ENCODE measurements at places on chromosomes 4 and X. TPM values are rescaled to one million over a fixed set of nuclear protein-coding genes. Genes with fewer than 3 reads are reported as not detected.

DNA sequence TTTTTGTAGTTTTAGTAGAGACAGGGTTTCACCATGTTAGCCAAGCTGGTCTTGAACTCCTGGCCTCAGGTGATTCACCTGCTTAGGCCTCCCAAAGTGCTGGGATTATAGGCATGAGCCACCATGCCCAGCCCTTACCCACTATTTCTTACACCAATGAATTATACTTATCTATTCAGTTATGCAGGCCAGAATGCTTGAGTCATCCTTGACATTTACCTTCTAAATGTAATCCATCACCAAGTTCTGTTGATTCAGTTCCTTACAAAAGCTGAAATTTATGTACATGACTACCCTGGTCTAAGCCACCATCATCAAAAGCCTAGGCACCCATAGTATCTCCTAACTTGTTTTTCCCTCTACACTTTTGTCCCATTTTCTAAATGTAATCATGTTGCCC lies 585.7 kb downstream of the IL15 start:
- H3K36me3 ChIP-seq, result no peaks in the 10 kb centered on the region
- no peak overlapping the region for H3K4me3 ChIP-seq
- no peaks in the 10 kb centered on the region for H3K27me3 ChIP-seq
- H3K27ac ChIP-seq, result no peak overlapping the region
- DNase-seq, result no peak

NXF2B gene
- total RNA-seq, result 0.64 TPM

GRCh38 chrX:142052238-142052637 lies 148.5 kb downstream of the MAGEC1 start:
- no peaks in the 10 kb centered on the region for H3K27me3 ChIP-seq
- H3K4me1 ChIP-seq, result no peaks in the 10 kb centered on the region
- no peak overlapping the region for H3K27ac ChIP-seq

DNA sequence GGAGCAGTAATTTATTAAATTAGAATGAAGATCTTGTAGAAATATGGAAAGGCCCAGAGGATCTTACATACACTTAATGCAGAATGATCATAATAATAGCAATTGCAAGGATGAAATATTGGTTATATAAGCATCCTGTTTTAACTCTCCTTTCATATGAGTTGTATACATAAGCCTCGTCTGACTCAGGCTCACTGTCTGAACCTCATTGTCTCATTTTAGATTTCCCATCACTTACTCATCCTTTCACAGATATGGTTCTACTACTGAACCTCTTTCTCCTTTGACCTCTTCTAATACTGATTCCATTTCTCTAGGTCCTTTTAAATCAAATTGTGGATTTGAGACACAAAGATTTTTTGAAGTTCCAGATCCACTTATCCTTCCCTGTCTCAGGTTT lies 277.3 kb upstream of the TRPC5 start:
- no peaks in the 10 kb centered on the region for H3K27me3 ChIP-seq
- H3K36me3 ChIP-seq, result no peaks in the 10 kb centered on the region
- H3K4me3 ChIP-seq, result no peak overlapping the region
- H3K4me1 ChIP-seq, result no peaks in the 10 kb centered on the region

GPR173 gene
- total RNA-seq, result 11.5 TPM

DNA sequence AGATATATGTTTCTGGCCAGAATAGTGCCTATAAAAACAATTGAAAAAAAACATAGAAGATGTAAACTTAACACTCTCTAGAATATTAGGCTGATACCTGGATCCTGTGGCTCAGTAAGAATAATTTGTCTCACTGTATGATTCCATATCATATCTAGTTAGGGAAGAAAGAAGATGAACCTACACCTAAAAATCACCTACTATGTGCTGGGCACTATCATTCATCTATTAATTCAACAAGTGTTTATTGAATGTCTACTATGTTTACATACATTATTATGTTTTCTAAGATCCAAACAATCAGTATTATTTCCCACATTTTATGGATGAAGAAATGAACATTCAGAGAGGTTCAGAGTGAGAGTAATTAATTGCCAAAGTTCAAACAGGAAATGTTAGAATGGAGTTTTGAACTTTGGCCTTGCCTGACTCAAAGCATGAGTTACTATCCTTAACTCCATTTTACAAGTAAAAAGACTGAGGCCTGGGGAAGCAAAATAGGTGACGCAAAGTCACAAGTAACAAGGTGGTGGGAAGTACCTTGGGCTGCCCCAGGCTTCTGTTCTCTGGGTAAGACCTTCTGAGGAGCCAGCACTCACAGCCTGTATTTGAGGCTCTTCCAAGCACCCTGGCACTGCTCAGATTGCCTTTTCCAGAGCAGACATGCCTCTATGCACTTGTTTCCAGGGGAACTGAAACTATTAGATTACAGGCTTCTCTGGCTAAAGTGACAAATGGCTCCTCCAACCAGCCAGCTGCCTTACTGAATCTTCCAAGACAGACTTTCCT lies 111.1 kb upstream of the ACSL4 start:
- H3K27ac ChIP-seq, result no peak overlapping the region
- peaks cover 40% of the 10 kb centered on the region for H3K4me1 ChIP-seq
- no peaks in the 10 kb centered on the region for H3K27me3 ChIP-seq

DNA sequence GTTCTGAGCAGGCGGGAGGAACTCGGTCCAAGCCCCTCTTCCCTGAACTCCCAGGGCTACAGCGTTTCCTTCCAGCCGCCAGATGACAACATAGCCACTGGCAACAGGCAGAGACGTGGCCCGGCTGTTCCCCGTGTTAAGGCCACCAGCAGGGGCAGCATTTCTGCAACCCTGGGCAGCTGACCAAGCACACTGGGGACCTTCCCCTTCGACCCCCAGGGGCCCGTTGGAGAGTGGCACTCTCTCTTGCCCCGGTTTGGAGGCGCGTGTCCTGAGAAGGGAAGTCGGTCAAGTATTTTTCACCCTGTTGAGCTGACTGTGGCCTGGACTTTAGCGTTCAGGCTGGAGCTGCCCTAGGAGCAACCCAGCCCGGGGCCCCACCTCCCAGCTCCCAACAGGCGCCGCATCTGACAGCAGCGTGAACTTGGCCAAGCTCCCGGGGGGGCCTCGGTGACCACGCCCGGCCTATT lies 37.6 kb downstream of the ZBTB49 start:
- DNase-seq, result no peak
- H3K4me1 ChIP-seq, result no peaks in the 10 kb centered on the region

- H3K27me3 ChIP-seq, result peaks cover 22% of the 10 kb centered on the region
- H3K27ac ChIP-seq, result no peak overlapping the region
- DNase-seq, result no peak
- H3K36me3 ChIP-seq, result no peaks in the 10 kb centered on the region
Measured at GRCh38 chr4:1451106-1451751, 45.0 kb upstream of the NKX1-1 start.

DNA sequence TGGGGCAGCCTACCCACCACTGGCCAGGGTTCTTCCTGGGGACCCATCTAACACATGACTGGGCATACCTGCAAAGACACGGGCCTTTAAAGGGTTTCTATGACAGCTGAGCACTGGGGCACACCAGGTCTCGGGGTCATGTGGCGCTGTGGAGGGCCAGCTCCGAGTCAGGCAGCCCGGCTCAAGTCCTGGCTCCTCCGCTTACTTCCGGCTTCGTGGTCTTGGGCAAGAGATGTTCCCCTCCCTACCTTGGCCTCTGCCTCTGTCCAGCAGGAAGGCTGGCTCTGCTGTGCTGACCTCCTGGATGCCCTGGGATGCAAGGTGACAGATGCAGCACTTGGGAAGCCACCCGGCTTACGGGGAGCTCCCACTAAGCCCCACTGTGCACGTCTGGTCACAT lies 37.6 kb downstream of the HTRA3 start:
- H3K4me1 ChIP-seq, result peaks cover 5% of the 10 kb centered on the region
- H3K36me3 ChIP-seq, result no peaks in the 10 kb centered on the region
- H3K27me3 ChIP-seq, result no peaks in the 10 kb centered on the region
- H3K4me3 ChIP-seq, result no peak overlapping the region

DNA sequence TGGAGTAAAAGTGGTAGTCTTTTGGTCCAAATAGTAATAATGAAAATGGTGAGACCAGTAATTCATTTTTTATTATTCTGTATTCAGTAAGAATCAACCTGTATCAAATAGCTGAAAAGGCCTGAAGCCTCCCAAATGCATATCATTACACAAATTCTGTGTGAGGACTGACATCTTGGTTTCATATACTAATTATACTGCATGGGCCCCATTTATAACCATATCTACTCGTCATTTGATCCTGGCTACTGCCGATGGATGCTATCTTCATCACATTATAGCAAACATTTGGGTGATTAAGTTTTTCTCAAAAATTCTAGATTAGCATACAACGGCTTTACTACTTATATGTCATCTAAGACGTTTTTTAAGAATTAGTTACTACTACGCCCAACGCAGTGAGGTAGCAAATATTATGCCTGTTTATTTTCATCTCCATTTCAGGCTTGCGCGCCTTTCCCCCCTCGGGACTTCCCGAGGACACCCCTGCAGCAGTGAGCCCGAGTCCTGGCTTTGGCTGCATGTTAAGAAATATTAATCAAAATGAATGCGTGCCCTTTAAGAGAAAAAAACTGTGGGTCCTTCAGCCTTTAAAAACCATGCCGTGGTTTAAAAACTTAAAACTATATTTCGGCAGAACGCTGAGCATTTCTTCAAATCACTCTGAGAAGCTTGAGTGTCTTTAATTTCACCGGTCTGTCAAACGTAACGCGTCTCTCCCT lies 814 bp upstream of the MMAA start:
- H3K27me3 ChIP-seq, result no peaks in the 10 kb centered on the region
- DNase-seq, result no peak
- peak overlapping the region; percentile 99 for H3K4me3 ChIP-seq

ETDB gene
- not detected for total RNA-seq

GRCh38 chr4:6916587-6917460 lies 7.2 kb downstream of the TBC1D14 start:
- DNase-seq, result no peak
- H3K36me3 ChIP-seq, result no peaks in the 10 kb centered on the region
- peaks cover 37% of the 10 kb centered on the region for H3K4me1 ChIP-seq
- H3K27me3 ChIP-seq, result no peaks in the 10 kb centered on the region
- H3K4me3 ChIP-seq, result peak overlapping the region; percentile 67
- peak overlapping the region; percentile 92 for H3K27ac ChIP-seq

DNA sequence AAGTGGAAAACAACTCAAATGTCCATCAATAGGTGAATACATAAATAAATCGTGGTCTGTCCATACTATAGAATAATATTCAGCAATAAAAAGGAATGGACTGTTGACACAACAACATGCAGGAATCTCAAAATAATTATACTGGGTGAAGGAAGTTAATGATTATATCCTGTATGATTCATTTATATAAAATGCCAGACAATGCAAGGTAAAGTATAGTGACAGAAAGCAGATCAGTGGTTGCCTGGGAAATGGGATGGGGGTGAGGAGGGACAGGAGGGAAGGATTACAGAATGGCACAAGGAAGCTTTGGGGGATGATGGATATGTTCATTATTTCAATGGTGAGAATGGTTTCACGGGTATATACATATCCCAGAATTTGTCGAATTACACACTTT lies 12.3 kb downstream of the PYURF start:
- H3K4me3 ChIP-seq, result no peak overlapping the region
- DNase-seq, result no peak
- H3K36me3 ChIP-seq, result no peaks in the 10 kb centered on the region
- no peak overlapping the region for H3K27ac ChIP-seq
- H3K27me3 ChIP-seq, result no peaks in the 10 kb centered on the region
- no peaks in the 10 kb centered on the region for H3K4me1 ChIP-seq

DNA sequence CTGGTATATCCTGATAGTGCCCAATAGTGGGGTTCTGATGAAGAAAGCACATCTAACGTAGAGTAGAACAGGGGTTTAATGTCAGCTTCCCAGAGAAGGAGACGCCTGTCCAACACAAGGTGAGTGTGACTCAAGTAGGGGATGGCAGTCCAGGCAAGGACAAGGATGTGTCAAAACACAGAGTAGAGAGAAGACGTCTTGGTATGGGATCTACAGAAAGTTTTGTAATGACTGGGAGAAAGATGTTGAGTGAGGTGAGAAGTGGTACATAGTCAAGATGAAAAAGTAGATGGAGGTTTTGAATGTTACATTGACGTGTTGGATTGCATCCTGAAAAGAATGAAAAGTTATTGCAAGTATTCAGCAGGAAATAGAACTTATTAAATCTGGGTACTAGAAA lies 124.4 kb downstream of the TMA16 start:
- H3K27ac ChIP-seq, result no peak overlapping the region
- no peak overlapping the region for H3K4me3 ChIP-seq
- H3K27me3 ChIP-seq, result no peaks in the 10 kb centered on the region
- H3K4me1 ChIP-seq, result no peaks in the 10 kb centered on the region
- no peak for DNase-seq
- H3K36me3 ChIP-seq, result no peaks in the 10 kb centered on the region

GRCh38 chr4:64598066-64598465 lies 188.8 kb upstream of the TECRL start:
- no peaks in the 10 kb centered on the region for H3K27me3 ChIP-seq
- H3K27ac ChIP-seq, result no peak overlapping the region
- no peak overlapping the region for H3K4me3 ChIP-seq

DNA sequence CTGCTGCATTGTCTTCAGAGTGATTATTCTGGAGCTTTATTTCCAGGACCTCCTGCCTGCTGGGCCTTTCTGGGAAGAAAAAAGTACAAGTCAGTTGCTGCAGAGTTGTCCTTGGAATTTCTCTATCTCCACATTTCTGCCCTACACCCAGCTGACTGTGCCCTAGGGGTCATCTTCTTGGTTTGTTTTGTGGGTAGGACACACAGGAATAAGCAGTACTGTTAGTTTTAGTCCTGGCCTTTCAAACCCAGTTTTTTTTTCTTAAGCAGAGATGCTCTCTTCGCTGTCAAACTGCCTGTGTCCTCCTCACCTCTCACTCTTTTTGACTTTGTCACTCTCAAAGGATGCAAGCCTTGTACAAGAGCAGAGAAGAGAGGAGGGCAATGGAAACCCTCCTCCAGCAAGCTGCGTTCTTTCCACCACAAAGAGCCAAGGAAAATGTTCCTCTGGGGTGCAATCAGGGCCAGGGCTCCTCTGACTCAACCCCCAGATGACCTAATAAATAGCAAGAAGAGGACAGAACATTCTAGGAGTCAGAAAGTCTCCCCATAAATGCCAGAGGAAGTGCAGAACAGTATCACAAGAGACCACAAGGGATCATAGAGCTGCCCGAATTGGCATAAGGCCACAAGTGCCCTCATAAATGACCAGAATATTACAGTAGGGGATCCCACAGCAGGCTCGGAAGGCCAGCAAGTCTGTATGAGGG lies 186.2 kb downstream of the RCHY1 start:
- H3K4me1 ChIP-seq, result peaks cover 11% of the 10 kb centered on the region
- H3K27ac ChIP-seq, result no peak overlapping the region
- H3K4me3 ChIP-seq, result no peak overlapping the region
- no peak for DNase-seq

TRIM75 gene
- not detected for total RNA-seq

GRCh38 chr4:185127021-185127925 lies 15.8 kb upstream of the SLC25A4 start:
- H3K36me3 ChIP-seq, result no peaks in the 10 kb centered on the region
- H3K4me3 ChIP-seq, result peak overlapping the region; percentile 88
- no peak overlapping the region for H3K27ac ChIP-seq

DNA sequence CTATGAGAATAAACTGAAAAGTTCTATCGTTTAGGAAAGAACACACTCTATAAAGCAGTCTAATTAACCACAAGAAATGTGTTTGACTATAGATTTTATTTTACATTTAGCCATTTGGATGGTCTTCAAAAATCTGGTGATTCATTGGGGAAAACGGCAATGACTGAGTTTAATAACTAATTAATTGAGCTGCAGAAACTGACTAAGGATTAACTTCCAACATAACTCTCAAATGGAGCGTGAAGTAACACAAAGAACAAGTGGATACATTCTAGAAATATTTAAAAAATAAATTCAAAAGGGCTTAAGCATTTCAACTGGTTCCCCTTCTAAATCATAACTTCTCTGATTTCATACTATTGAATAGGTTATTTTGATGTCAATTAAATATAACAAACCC lies 1582.4 kb downstream of the PCDH18 start:
- no peaks in the 10 kb centered on the region for H3K27me3 ChIP-seq
- DNase-seq, result no peak
- no peak overlapping the region for H3K27ac ChIP-seq
- no peak overlapping the region for H3K4me3 ChIP-seq
- H3K4me1 ChIP-seq, result no peaks in the 10 kb centered on the region
- H3K36me3 ChIP-seq, result no peaks in the 10 kb centered on the region
